Chondrocyte (in vitro differentiated cells): ENCODE measurements at places on chromosomes 4 and X. TPM values are rescaled to one million over a fixed set of nuclear protein-coding genes. Genes with fewer than 3 reads are reported as not detected.

- DNase-seq, result no peak
These were observed 100.7 kb downstream of the NSUN7 start for GRCh38 chr4:40850496-40850895.

GRCh38 chr4:168868044-168868781 lies 141.8 kb downstream of the CBR4 start:
- DNase-seq, result no peak

The NWD2 gene
- total RNA-seq, result not detected in 3 replicates

DNA sequence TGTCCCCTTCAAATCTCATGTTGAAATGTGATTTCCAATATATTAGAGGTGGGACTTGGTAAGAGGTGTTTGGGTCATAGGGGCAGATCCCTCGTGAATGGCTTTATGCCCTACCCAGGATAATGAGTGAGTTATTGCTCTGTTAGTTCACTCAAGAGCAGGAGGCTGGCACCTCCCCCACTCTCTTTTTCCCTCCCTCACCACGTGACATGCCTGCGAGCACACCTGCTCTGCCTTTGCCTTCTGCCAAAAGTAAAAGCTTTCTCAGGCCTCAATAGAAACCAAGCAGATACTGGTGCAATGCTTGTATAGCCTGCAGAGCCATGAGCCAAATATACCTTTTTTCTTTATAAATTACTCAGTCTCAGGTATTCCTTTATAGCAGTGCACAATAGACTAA lies 286.3 kb upstream of the UGT8 start:
- DNase-seq, result no peak
